ENCODE measurements at places on chromosomes 4 and X.
A peak's percentile ranks its signal among the peaks of the same experiment; 100 is the strongest.

- DNase-seq, result no peak
Measured at GRCh38 chr4:113539408-113539807, 222.1 kb downstream of the CAMK2D start.

- no peak for DNase-seq
Measured at GRCh38 chr4:86960557-86960961, 25.7 kb downstream of the AFF1 start.

DNA sequence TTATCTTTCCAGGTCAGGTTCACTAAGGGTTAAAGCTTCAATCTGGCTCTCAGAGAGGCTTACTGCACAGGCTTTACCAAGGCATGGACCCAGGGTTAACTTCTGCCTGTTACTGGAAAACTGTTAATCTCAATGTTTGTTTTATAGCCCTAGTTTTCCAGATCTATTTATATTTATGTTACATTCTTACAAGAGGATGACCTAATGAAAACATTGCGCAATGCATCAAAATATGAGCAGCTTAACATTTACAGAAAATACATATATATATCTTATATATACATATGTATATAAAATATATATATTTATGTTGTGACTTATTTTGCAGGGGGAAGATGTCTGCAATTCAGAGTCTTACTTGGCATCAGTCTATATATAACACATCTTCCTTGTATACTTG is 112.3 kb downstream of the PCDH19 start:
- no peak for DNase-seq

GRCh38 chr4:113131621-113132020 is 82.2 kb downstream of the ANK2 start:
- DNase-seq, result no peak

GRCh38 chr4:104735174-104735573 is 240.5 kb upstream of the CXXC4 start:
- DNase-seq, result no peak

- DNase-seq, result no peak
Measured at GRCh38 chrX:107878106-107878505, 52.4 kb downstream of the MID2 start.

GRCh38 chrX:41923211-41923977 is at the start of gene CASK:
CASK (minus strand) TSS chrX:41923554; CDS start chrX:41922988, 566 bp downstream.
- peak; percentile 97 for DNase-seq

DNA sequence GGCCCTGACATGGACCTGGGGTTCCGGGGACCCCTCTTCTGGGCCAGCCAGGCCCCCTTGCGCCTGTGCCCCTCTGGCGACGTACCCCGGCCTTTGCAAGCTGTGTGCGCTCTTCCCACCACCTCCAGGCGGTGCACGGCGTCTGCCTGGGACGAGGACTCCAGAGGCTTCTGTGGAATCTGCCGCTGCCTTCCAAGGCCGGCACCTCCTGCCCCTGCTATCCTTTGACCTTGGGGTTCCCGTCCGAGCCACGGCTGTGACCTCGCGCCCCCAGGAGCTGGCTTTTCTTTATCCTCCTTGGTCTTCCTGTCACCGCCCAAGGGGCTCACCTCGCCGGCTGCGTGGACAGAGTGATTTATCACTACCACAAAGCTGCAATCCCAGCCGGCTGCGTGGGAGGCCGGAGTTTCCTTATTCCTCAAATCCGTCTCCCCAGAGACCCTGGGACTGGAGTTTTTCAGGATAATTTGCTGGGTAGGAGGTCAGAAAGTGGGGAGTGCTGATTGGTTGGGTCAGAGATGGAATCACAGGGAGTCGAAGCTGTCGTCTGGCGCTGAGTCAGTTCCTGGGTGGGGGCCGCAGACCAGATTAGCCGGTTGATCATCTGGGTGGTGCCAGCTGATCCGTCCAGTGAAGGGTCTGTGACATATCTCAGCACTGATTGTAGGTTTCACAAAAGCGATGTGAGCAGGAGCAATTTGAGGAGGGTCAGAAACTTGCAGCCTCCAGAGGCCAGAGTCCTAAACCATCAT is 19.8 kb upstream of the PLCXD1 start:
- no peak for DNase-seq

GRCh38 chr4:106690487-106690886 is 321.9 kb upstream of the GIMD1 start:
- DNase-seq, result no peak

GRCh38 chr4:23788460-23788859 is 101.4 kb downstream of the PPARGC1A start:
- no peak for DNase-seq

DNA sequence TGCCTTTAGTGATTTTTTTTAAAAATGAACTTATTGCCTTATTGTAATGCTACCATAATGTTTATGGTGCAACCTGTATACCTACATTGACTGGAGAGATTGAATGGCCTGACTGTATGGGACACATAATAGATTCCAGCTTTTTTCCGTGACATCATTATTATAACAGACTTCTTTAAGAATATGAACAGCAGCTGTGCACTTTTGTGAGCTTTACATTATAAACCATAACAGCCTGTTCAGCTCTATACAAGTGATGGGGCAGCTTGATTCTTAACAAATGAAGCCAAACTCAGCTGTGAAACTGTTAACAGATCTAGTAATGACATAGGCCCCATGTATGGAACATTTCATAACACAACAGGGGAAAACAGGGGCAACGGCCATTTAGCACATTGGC is 187.0 kb downstream of the BMPR1B start:
- DNase-seq, result no peak

- no peak for DNase-seq
Measured at GRCh38 chrX:45479835-45480422, 279.3 kb upstream of the DIPK2B start.

DNA sequence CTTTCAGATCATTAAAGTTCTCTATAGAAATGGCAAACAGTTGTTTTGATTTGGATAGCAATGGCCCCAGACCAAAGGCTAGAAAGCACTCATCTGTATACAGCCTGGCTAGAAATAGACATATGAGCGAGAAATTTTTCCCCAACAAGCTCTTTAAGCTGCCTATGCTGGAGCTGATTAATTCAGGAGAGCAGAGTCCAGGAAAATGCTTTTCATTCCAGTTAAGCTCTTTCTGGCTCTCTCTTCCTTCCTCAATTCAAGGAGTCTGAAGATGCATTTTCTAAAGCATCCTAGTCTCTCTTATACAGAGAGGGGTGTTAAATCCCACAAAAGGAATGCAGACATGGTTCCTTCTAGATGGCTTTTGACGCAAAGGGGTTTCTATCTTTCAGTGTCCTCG is 141.7 kb upstream of the RAI2 start:
- DNase-seq, result no peak

- no peak for DNase-seq
Measured at GRCh38 chrX:45497290-45497689, 296.6 kb upstream of the DIPK2B start.

DNA sequence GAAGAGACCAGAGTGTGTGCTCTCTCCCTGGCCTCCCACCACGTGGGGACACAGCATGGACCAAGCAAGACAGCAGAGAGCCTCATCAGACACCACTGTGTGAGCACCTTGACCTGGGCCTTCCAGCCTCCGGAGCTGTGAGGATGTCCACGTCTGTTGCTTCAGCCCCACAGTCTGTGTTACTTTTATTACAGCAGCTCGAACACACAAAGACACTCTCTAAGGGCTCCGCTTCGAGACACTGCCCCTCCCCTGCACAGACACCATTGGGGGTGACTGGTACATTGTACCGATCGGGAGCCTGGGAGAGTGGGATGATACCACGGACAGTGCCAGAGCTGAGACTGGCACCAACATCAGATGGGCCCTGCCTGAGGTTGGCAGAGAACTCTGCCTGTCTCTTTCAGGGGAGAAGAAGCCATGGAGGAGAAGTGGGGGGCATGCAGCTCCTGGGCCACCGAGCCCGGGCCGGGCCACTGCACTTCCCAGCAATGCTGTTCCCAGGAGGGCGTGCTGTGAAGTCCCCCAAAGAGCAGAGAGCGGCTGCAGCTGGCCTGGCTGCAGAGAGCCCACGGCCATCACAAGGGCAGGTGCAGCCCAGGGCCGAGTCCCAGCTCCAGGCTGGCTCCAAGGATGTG is 48.1 kb upstream of the HMX1 start:
- DNase-seq, result peak; percentile 40

GRCh38 chrX:42128587-42128986 is 205.2 kb upstream of the CASK start:
- DNase-seq, result no peak

DNA sequence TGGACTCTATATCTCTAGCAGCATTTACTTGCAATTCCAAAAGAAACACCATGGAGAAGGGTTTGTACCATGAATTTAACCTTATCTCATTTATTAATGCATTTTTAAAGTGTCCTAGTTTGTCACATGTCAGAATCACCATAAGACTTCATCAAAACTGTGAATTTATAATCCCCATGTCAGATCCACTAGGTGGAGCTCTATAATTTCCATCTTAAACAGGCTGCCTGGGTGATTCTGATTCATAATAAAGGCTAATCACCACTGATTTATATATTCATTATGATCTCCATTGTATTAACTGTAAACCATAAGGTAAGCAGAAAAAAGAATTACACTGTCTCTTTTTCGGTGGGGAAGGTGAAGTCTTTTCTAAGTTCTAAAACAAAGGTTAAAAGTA is 4.0 kb downstream of the TCEAL2 start:
- DNase-seq, result no peak

- peak; percentile 91 for DNase-seq
Measured at GRCh38 chr4:22515888-22516541, at the start of gene ADGRA3. ADGRA3 (minus strand) TSS chr4:22516066; CDS start chr4:22515784, 282 bp downstream.

DNA sequence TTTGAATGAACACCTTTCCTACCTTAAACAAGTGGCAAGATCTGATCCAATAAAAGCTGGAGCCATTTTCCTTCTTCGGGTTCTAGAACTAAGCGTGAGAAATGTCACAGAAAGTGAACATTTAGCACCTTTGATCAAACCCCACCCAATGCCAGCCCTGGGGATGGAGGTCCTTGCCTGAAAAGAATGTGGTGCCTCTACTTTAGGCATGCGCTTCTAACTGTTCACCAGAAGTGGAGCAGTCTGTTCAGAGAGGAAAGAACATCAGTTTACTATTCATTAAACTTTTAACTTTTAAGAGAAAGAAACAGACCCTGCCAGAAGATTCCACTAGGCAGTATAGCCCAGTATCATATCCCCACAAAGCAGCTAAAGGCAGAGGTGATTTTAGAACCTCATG is 75.9 kb downstream of the INTS12 start:
- no peak for DNase-seq

DNA sequence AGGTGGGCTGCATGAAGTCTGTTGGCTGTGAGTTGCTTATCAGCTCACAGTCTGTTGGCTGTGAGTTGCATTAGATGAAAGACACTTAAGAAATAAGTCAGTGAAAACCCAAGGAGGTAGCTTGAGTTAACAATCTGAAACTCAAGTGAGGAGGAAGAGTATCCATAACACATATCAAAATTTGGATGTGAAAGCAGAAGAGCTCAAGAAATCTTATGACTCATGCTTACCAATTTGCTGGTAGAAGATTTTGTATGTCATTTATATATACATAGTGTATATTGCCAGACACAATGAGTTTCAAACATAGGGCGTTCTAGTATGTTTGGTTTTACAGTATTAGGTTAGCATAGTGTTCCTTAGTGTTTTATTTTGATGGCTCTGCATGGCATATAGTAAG is 107.4 kb downstream of the DDIT4L start:
- no peak for DNase-seq

- DNase-seq, result no peak
Measured at GRCh38 chr4:75344915-75345314, 169.3 kb downstream of the RCHY1 start.

- DNase-seq, result no peak
Measured at GRCh38 chrX:138775517-138775916, 64.0 kb upstream of the FGF13 start.

DNA sequence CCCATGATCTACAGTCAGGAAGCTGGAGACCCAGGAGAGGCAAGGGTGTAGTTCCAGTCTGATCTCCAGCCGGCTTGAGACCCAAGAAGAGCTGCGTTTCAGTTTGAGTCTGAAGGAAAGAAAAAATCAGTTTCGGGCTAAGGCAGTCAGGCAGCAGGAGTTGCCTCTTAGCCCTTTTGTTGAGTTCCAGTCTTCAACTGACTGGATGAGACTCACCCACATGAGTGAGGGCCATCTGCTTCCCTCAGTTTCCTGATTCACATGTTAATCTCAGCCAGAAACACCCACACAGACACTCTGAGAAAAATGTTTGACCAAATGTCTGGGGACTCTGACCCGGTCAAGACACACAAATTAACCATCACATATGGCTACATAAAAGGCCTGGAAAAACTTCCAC is 73.6 kb upstream of the ELOVL6 start:
- DNase-seq, result no peak

DNA sequence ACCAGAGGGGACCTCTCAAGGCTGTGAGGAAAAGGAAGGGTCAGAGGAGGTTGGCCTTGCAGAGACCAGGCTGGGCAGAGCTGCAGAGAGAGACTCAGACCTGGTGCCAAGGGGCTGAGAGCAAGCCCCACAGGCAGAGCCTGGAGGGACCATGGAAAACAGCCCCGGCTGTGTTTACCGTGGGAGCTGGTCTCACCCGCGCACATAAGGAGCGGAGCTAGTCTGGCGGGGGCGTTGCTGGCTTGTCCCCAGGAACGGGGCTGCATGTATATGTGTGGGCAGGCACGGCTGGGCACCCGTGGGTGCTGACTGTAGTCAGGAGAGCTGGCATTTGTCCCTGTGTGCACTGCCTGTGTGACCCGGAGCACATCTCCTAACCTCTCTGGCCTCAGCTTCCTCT is 45.7 kb downstream of the C4orf50 start:
- no peak for DNase-seq

GRCh38 chr4:161167539-161167938 is 996.3 kb downstream of the FSTL5 start:
- DNase-seq, result no peak
